GM06990 (cell line): ENCODE measurements at places on chromosomes 12 and 14.

- no peak for DNase-seq
Observed at GRCh38 chr12:2291182-2291832, 238.5 kb downstream of the CACNA1C start.

GRCh38 chr12:132806857-132807256, 21.8 kb downstream of the GOLGA3 start:
- no peak for DNase-seq

DNA sequence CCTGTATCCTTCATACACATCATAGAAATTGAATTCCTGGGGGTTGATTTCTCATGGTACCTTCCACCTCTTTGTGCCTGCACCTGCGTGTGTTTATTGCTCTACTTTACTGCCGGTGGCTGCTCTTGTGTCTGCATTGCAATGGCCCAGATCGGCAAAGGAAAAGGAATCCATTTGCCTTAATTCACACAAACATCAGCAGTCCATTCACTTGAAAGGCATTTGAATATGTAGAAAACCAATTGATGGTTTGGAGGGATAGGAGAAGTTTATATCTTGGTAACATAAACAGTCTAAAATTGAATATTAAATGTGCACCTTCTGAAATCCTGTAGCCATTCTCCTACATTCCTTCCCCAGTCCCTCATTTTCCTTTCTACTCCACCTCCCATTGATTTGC, 74.0 kb downstream of the SNAPC1 start:
- DNase-seq: no peak

DNA sequence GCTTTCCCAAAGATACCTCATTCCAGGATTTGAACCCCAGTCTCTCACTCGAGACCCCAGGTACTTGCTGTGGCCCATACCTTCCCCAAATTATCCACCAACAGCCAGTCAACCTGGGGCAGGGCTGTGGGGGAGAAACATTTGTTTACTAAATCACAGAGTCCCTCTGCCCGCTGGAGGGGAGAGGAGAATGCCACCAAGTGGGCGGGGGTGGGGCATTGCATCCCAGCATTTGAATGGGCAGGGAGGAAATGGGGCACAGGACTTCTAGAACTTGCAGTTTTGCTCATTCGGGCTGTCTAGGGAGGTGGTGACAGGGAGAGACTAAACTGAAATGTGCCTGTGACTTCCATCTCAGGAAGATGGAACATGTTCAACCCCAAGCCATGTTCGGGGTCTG, 10.9 kb upstream of the SERPINA9 start:
- DNase-seq: no peak

DNA sequence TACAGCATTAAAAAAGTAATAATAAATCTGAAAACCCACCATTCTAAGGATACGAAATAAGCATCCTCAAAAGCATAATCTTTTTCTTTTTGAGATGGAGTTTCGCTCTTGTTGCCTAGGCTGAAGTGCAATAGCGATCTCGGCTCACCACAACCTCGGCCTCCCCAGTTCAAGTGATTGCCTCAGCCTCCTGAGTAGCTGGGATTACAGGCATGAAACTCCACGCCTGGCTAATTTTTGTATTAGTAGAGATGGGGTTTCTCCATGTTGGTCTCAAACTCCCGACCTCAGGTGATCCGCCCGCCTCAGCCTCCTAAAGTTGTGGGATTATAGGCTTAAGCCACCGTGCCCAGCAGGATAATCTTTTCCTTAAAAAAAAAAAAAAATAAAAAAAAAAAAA, 4.3 kb downstream of the CCNT1 start:
- no peak for DNase-seq
